Keratinocyte (primary cell): ENCODE measurements at places on chromosomes 16 and 17. TPM values are rescaled to one million over a fixed set of nuclear protein-coding genes. Genes with fewer than 3 reads are reported as not detected.

The VEZF1 gene
- polyA plus RNA-seq = 13.7 to 25.3 TPM (median 22.8 TPM) in 3 replicates

- H3K4me3 ChIP-seq = no peak overlapping the region
- H3K36me3 ChIP-seq = peaks cover 15% of the 10 kb centered on the region
- no peak overlapping the region for H3K27ac ChIP-seq
- DNase-seq = no peak
- H3K4me1 ChIP-seq = peaks cover 6% of the 10 kb centered on the region
- H3K27me3 ChIP-seq = no peaks in the 10 kb centered on the region
Observed at GRCh38 chr17:44076716-44077594, 6.4 kb downstream of the G6PC3 start.

The HSBP1 gene
- polyA plus RNA-seq = 119 to 264 TPM (median 213 TPM) in 3 replicates

The SMPD3 gene
- 0.05 to 0.34 TPM (median 0.14 TPM) in 3 replicates for polyA plus RNA-seq

The GGNBP2 gene
- 73.0 to 95.5 TPM (median 84.9 TPM) in 3 replicates for polyA plus RNA-seq

GRCh38 chr16:89954462-89954861 is 5.9 kb downstream of the DEF8 start:
- no peak overlapping the region for H3K4me3 ChIP-seq
- H3K27ac ChIP-seq = no peak overlapping the region
- peaks cover 3% of the 10 kb centered on the region for H3K4me1 ChIP-seq

The AHSP gene
- polyA plus RNA-seq = not detected in 3 replicates

- peak; percentile 93 for DNase-seq
- no peaks in the 10 kb centered on the region for H3K27me3 ChIP-seq
- peaks cover 19% of the 10 kb centered on the region for H3K36me3 ChIP-seq
- no peak overlapping the region for H3K4me3 ChIP-seq
- H3K27ac ChIP-seq = peak overlapping the region; percentile 92
- peaks cover 18% of the 10 kb centered on the region for H3K4me1 ChIP-seq
Observed at GRCh38 chr16:57764341-57765159, 29.0 kb downstream of the KATNB1 start.

DNA sequence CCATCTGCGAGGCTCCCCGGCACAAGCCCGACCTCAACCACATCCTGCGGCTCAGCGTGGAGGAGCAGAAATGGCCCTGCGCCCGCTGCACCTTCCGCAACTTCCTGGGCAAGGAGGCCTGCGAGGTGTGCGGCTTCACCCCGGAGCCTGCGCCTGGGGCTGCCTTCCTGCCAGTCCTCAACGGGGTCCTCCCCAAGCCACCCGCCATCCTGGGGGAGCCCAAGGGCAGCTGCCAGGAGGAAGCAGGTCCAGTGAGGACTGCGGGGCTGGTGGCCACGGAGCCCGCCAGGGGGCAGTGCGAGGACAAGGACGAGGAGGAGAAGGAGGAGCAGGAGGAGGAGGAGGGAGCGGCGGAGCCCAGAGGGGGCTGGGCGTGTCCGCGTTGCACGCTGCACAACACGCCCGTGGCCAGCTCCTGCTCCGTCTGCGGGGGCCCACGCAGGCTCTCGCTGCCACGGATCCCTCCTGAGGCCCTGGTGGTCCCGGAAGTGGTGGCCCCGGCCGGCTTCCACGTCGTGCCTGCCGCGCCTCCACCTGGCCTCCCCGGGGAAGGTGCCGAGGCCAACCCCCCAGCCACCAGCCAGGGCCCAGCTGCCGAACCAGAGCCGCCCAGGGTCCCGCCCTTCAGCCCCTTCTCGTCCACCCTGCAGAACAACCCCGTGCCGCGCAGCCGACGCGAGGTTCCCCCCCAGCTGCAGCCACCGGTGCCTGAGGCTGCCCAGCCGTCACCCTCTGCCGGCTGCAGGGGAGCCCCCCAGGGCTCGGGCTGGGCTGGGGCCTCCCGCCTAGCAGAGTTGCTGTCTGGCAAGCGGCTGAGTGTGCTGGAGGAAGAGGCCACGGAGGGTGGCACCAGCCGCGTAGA is 13.1 kb upstream of the PRR35 start:
- no peak overlapping the region for H3K27ac ChIP-seq
- H3K4me1 ChIP-seq = no peaks in the 10 kb centered on the region
- H3K36me3 ChIP-seq = peaks cover 8% of the 10 kb centered on the region
- DNase-seq = no peak

GRCh38 chr17:10673312-10673711 is 16.2 kb upstream of the MYH3 start:
- DNase-seq = no peak
- H3K4me3 ChIP-seq = no peak overlapping the region
- H3K27me3 ChIP-seq = no peaks in the 10 kb centered on the region
- H3K4me1 ChIP-seq = no peaks in the 10 kb centered on the region

DNA sequence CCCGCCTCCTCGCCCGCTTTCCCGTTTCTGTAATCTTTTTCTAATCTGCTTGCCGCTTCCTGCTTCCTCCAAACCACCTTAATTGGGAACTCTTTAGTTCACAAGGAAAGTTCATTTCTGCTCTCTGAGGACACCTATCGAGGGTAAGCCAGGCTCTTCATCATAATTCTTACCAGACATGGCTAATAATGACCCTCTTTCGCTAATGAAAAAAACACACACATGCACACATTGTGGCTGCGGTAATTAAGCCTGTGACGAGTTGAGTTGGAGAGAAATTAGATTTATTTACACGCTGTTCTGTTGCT is 100.6 kb downstream of the ZNF423 start:
- H3K27ac ChIP-seq = no peak overlapping the region
- H3K36me3 ChIP-seq = no peaks in the 10 kb centered on the region
- no peaks in the 10 kb centered on the region for H3K27me3 ChIP-seq
- DNase-seq = no peak
- no peak overlapping the region for H3K4me3 ChIP-seq

DNA sequence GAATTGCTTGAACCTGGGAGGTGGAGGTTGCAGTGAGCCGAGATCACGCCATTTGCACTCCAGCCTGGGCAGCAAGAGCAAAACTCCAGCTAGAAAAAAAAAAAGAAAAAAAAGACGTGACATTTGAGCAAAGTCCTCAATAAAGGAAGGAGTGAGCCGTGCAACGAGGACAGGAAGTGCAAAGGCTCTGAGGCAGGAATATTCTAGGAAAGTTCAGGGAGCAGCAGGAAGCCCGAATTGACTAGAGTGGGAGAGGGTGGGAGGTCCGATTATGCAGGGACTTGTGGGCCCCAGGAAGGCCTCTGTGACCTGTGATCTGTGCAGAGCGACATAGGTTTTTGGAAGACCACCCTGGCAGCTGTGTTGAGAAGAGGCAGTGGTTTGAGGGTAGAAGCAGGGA is 8.6 kb upstream of the LASP1NB start:
- H3K27ac ChIP-seq = no peak overlapping the region
- no peak for DNase-seq
